ENCODE measurements at places on chromosomes 11 and 22.

DNA sequence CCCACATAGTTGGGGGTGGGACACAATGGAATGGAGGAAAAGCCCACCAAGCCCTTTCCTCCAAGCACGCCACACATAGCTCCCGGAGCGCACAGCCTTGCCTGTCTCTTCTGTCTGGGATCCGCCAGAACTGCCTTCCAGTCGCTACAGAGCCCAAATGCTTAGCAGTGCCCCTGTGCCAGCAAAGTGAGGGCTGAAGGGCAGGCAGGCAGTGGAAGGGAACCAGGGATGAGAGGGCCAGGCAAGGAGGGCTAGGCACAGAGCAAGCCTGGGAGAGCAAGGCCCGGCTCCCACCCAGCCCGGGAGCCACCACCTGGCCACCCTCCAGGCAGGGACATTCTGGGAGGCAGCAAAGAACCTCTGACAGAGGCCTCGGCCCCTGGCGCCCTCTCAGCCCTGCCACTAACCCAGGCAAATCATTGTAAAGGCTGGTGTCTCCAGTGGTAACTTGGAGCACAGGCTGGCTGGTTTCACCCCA, 32.5 kb downstream of the PPP2R1B start:
- no peak for DNase-seq

- no peak for DNase-seq
Measured at GRCh38 chr11:59857439-59858434, 8.6 kb downstream of the TCN1 start.

DNA sequence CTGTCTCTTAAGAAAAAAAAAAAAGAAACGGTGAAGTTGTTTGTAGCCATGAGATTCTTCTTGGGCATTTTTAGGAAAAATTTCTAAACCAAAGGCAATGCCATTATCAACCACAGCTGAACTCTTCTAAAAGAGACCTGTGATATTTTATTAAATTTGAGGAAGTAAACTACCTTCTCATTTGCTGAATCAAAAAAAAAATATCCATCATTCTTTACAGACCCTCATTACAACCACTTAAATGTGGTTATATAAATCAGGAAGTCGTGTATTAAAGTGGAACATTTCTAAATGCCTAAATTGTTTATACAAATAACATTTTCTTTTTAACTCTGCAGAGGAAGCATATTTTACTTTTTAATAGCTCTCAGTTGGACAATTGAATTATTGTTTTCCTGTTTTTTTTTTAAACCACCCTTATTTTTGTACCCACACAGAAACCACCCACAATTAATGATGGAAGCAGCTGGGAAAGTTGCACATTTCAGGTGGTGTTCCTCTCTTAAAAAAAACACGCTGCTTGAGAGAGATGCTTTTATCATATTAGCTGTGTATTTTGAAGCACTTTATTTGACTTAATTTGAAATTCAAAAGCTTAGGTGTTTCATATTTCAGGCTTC, 91.2 kb downstream of the ARHGAP42 start:
- DNase-seq = no peak

DNA sequence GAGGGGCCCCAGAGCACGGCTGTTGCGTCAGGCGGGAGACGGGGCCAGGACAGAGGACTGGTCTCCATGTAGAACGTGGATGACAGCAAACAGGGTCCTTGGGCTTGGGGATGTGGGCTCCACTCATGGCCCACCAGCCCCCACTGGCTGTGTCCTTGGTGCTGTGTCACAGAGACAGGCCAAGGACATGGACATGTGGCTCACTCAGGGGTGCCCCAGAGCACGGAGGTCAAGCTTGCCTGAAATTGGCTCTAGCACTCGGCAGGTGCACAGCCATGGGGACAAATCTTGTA, 14.4 kb downstream of the FADS2 start:
- no peak for DNase-seq

DNA sequence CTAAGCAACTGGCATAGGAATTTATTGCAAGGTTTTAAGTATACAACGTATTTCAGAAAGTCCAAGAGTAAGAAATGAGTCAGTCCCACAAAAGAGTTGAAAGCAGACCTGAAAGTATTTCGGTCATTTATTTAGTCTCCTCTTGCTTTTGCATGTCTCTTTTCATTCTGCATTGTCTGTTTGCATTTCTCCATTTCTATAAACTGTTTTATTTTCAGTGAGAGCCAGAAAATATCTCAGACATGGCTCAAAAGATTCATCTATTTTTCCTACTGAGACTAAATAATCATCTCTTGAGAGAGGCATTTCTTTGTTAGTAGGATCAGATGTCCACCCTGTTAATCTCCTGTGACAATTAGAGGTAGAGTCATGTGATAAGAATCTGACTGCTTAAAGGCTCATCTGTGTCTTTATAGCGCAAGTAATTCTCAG, 219.1 kb upstream of the CCDC179 start:
- DNase-seq = no peak

GRCh38 chr22:35274154-35274871, 17.0 kb downstream of the HMGXB4 start:
- no peak for DNase-seq

Measured in breast epithelium (tissue), 4 donors.